Stimulated activated CD4-positive, alpha-beta T cell treated with anti-CD3 and anti-CD28 coated beads, TNF-alpha, amount 100 ng/mL, for 4 hours (primary cell): ENCODE measurements at places on chromosomes 2 and 18.

DNA sequence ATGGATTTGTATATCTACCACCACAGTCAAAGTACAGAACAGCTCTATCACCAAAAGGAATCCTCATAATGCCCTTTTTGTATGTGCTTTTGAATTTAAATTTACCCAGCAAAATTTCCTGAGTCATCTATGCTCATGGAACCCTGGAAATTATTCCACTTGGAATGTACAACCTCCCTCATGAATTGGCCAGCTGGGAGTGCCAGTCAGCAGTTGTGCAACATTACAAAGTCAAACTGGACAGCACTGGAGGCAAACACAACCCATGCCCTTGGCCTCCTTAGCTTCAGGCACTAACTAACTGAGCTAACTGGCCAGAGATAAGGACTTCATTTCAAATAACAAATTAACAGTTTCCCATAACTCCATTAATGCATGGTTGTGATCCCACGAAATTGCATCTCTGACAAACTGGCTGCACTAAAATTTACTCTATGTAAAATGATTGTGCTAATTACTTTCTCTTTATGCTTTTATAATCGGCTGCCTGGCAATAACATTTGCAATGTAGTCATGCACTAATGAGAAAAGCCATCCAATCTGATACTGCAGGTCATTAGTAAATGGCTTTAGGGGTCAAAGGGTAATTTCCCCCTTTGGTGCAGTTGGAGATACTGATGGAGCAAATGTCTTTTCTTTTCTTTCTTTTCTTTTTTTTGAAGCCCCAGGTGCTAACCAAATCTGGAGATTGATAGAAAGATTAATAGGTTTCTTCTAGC lies 270.5 kb downstream of the ACTR3 start:
- DNase-seq: no peak

GRCh38 chr2:128309280-128310093 lies 9.2 kb downstream of the HS6ST1 start:
- DNase-seq: no peak

DNA sequence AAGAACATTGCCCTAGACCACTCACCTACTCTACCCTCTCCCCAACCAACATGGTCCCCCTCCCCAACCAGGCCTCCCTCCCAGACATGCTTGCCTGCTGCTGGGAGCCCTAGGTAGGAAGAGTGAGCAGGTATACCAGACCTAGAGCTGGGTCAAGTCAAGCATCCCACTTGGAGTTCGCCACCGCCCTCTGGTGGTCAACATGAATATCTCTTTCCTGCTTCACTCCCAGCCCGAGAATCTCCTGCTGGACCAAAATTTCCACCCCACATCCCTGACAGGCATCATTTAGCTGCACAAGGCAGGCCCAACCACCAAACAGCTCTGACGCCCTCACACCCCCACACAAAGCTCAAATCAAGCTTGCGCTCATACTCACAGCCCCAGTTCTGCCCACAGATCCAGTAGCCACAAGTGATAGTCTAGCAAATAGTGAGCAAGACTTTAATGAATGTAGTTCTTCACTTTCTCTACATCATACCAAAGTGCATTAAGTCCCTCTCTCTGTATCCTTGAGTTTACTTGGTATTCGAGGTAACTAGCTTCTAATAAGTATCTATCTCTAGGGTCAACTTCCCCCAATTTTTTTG lies 116.0 kb downstream of the TNS1 start:
- DNase-seq: peak; percentile 26

GRCh38 chr2:218478544-218478943 lies 59.6 kb downstream of the VIL1 start:
- no peak for DNase-seq

DNA sequence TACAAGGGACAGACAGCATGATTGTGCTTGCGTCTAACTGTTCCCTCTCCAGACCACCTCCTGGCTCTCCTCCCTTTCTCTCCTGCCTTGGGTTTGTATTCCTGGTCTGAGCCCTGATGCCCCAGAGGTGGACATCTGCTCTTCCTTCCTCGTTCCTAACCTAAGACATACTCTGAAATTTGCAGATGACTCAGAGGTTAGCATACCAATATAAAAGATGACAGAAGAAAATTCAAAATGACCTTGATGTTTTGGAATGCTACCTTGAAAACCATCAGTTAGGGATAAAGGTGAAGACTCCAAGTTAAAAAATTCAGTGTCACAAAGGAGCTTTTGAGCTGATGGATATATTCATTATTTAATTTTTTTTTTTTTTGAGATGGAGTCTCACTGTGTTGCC lies 12.9 kb downstream of the SMYD1 start:
- DNase-seq: no peak

- DNase-seq: no peak
Measured at GRCh38 chr2:96754317-96754716, 6.4 kb upstream of the CNNM4 start.

DNA sequence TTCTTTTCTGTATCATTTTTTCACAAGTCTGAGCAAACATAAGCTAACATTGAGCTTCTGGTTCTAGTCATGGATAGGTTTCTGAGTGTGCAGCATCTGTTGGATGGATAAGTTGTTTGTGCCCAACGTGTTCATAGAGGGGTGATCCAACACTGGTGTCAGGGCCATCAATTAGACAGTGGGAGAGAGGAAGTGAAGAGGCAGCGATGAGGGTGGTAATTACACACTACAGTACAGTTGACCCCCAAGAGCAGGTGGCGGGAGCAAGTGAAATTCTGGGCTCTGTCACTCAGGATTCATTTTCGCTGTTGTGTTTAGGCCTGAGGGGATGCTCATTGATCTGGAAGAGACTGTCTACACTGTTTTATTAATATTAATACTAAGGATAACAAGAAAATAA lies 180.0 kb upstream of the CXCR4 start:
- DNase-seq: no peak

DNA sequence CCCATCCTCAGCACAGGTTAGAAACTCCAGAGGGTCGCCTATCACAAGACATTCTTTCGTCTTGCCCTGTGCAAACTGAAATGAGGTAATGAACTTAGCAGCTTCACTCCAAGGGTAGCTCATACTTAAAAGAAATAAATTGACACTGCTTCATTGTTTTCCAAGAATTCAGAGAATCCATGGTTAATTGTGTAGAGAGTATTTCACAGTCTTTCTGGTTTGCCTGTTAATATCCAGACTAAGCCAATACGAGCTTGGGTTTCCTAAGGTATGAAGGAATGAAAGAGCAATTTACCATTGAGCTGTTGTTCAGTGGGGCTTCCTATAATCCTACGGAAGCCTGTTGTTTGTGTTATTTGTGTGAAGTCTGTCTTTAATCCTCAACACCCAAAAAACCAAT lies 58.7 kb downstream of the FAM124B start:
- DNase-seq: no peak

DNA sequence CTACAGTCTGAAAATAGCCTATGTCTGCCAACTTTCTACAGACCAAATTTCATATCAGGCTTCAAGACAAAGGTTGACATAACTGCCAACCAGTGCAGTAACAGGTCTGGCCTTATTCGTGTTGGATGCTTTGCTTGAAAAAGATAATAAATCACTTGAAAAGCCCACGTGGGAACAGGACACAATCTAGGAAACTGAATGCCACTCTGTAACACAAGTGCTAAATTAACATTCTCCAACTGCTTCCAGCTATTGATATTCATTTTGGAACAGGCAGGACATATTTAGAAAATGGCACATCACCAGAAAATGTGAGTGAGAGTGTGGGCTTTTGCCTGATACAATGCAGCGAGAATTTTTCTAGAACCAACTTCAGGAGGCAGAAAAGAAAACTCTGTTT lies 165.9 kb upstream of the CCDC150 start:
- DNase-seq: no peak

- no peak for DNase-seq
Measured at GRCh38 chr2:231932711-231932970, 6.4 kb upstream of the NPPC start.

DNA sequence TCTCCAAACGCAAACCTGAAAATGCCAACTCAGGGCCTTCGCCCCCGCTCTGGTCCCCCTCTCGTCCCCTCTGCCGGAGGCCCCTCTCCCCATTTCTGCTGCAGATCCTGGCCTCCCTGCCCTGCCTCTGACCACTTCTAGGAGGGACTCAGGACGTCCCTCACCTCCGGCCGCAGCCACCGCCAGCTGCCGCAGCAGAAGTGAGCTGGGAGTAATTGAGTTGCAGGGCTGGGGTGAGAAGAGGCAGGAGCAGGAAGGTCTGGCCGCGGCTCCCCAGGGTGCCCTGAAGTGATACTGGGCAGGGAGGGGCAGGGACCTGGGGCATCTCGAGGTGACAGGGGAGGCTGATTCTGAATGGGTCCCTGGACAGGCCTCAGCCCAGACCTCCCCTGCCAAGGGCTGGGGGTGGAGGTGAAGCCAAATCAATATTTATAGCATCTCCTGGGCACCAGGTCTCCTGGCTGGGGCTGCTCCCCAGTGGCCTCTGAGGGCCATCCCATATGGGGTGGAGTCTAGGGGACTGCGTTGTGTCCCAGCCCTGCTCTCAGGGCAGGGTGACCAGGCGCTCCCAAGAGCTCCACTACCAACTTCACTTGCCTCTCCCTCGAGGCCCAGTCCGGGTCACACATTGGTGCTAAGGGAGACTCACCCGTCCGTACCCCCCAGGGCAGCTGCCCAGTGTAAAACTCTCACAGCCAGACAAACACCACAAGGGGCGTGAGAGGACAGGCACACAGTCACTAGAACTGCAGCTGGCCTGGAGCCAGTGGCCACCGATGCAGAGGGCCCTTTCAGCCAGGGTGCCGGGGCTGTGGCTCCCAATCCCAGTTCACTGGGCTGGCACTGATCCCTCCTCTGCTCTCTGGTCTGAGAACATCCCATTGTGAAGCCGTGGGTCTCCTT lies 33.0 kb downstream of the KCNIP3 start:
- no peak for DNase-seq

GRCh38 chr2:9422321-9423099 lies 818 bp downstream of the ITGB1BP1 start:
- DNase-seq: peak; percentile 22

- DNase-seq: no peak
Measured at GRCh38 chr2:11805024-11805423, 58.6 kb downstream of the LPIN1 start.

GRCh38 chr2:181380581-181380980 lies 76.6 kb upstream of the ITGA4 start:
- DNase-seq: no peak

GRCh38 chr2:85273738-85274731 lies 53.8 kb downstream of the TGOLN2 start:
- DNase-seq: no peak

- DNase-seq: no peak
Measured at GRCh38 chr2:166458674-166459073, 35.4 kb downstream of the SCN7A start.

GRCh38 chr2:240707043-240707756 lies 15.5 kb downstream of the AQP12A start:
- no peak for DNase-seq

GRCh38 chr18:33575451-33575850 lies 2.6 kb upstream of the ASXL3 start:
- no peak for DNase-seq
